ENCODE measurements at places on chromosomes 2 and 18. TPM values are rescaled to one million over a fixed set of nuclear protein-coding genes. Genes with fewer than 3 reads are reported as not detected.

The TEKT4 gene
- total RNA-seq, result not detected

The DSG4 gene
- not detected for total RNA-seq

The MOGAT1 gene
- total RNA-seq, result not detected

The SCN2A gene
- total RNA-seq, result 0.29 TPM

The CRIM1 gene
- 95.0 TPM for total RNA-seq

The ABHD1 gene
- 0.78 TPM for total RNA-seq

The GGCX gene
- 48.9 TPM for total RNA-seq

The LHCGR gene
- total RNA-seq, result not detected

The RFTN2 gene
- 7.0 TPM for total RNA-seq

Measured in ureter (tissue), 1 donor.